ENCODE measurements at places on chromosomes 6 and 20. TPM values are rescaled to one million over a fixed set of nuclear protein-coding genes. Genes with fewer than 3 reads are reported as not detected.
A peak's percentile ranks its signal among the peaks of the same experiment; 100 is the strongest.

DNA sequence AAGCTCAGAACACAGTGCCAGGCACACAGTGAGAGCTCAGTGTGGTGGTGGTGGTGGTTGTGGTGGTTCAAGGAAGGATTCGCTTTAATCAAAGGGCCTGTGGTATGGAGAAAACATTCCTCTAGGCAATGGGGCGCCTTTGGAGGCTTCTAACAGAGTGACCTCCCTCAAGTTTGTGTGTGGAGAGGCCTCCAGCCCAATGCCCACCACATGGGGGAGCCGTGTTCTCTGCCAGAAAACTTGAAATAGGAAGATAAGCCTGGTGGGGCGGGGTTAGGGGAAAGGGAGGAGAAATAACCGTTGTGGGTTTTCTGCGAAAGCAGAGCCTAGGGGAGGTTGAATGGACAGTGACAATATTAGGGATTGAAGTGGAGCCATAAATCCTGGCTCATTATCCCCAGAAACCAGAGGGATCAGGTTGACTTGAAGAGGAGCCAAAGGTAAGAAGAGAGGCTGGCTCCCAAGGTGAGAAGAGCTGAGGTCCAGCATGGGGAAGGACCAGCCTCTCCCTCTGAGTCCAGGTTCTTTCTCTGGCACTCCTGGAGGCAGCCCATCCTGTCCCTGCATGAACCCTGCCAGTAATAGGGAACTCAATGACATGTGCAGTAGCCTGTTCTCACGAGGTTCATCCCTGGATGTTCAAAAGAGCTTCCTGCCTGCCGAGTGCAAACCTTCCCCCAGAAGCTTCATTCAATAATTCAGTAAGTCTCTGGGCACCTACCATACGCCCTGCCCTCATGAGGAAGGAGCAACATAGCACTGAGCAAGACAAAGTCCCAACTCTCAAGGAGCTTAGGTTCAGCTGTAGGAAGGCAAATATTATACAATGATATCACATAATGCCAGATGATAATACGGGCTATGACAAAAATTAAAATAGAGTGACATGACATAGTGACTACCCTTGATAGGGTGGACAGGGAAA, 51.4 kb downstream of the TGM2 start:
- no peak for DNase-seq

DNA sequence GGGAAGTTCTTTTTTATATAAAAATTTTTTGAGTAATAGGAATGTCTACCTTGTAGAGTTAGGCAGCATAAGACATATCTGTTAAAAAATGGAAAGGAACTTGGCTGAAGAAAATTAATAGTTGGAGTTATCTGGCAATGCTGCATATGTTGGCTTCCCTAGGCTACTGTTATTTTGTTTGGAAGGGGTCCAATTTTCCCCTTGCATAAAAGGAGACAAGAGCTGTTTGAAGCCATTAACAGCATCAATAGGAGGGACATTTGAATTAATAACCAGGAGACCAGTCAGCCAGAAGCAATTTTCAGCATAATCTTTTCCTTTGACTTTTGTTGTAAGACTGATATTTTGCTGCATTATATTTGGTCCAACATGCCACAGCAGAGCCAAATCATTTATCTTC, 80.9 kb upstream of the TAB2 start:
- no peak for DNase-seq

DNA sequence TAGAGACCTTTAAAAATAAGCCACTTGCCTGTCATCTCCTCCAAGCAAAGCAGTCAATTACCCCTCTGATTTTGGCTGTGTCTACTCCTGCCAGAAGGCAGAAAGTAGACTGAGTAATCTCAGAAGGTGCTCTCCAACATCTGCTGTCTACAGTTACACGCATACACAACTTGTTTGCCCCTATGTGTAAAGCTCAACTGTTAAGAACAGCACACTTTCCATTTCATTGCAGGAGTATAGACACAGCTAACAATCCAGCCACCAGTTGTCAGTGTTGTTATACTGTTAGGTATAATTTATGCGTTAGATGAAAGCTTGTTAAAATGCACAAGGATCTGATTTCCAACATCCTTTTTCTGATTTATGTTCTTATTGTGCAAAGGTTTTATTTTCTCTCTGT, 88.2 kb downstream of the SAMD3 start:
- no peak for DNase-seq

The MYCT1 gene
- polyA plus RNA-seq: 6.2 TPM

DNA sequence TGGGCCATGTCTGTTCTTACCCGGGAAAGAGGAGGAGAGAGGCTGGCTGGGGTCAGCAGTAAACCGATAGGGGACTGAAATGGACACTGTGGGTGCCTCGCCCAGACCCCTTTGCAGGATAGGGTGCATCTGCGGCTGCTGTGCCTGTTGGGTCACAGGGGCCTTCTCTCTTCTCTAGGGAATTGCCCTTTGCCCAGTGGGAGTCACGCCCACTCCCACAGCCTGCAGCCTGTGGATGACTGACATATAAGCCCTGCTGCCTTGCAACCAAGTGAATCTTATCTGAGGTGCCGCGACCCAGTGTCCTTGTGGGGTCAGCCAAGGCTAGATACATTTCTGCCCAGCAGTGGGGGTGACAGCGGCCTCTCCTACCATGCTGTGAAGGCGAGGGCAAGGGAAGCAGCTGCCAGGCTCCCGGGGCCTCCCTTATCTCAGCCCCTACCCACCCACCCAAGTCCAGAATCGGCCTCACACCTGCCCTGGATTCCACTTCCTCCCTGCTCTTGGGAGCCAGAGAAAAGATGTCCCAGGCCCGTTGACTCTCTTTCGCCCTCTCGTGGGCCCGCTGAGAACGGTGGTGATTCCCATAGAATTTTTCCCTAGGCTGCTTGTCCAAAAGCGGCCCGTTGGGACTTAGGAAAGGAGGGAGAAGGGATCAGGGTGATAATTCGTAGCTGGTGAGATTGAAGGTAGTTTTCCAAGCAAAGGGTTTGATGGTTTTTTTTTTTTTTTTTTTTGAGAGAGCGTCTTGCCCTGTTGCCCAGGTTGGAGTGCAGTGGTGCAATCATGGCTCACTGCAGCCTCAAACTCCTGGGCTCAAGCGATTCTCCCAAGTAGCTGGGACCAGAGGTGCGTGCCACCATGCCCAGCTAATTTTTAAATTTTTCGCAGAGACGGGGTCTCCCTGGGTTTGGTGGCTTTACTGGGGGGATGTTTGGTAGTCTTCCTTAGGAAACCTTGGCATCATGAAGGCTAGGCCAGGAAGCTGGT, 76.4 kb upstream of the RNF24 start:
- DNase-seq: peak; percentile 60

The AIF1 gene
- polyA plus RNA-seq: 27.8 TPM

The C6orf141 gene
- 5.2 TPM for polyA plus RNA-seq

The RBM24 gene
- 2.9 TPM for polyA plus RNA-seq

- peak; percentile 50 for DNase-seq
Observed at GRCh38 chr6:24960991-24961475, 25.3 kb upstream of the RIPOR2 start.

- DNase-seq: no peak
Observed at GRCh38 chr6:760982-761955, 68.3 kb upstream of the EXOC2 start.

DNA sequence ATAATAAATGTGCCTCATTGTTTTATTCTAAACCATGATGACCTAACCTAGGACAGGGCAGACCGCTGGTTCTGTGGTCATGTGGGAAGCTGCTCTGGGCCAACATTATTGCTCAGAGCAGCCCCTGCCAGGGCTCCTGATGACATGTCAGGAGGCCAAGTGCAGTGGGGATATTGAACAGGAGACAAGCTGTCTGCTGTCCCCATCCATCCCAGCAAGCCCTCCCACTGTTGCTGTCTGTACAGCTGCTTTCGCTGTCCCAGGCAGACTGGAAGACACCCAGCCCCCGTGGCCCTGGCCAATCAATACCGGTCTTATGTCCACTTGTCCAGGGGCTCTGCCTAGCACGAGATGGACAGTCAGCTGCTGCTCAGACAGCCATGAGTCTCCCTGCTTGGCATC, 43.2 kb upstream of the FNDC1 start:
- no peak for DNase-seq

DNA sequence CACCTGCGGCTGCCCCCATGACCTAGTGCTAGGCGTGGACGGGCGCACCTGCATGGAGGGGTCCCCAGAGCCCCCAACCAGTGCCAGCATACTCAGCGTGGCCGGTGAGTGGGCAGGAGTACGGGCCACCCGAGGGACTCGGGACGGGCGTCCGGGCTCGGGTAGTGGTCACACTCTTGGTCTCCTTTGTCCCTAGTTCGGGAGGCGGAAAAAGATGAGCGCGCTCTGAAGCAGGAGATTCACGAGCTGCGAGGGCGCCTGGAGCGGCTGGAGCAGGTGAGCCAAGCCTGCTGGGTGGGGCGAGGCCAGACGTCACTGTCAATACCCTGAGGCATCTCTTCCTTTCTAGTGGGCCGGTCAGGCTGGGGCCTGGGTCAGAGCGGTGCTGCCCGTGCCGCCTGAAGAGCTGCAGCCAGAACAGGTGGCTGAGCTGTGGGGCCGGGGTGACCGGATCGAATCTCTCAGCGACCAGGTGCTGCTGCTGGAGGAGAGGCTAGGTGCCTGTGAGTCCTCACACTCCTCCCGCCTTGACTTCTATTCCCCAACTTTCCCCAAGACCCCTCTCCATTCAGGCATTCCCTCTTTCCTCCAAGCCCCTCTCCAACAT, 2.9 kb downstream of the EGFL8 start:
- no peak for DNase-seq

DNA sequence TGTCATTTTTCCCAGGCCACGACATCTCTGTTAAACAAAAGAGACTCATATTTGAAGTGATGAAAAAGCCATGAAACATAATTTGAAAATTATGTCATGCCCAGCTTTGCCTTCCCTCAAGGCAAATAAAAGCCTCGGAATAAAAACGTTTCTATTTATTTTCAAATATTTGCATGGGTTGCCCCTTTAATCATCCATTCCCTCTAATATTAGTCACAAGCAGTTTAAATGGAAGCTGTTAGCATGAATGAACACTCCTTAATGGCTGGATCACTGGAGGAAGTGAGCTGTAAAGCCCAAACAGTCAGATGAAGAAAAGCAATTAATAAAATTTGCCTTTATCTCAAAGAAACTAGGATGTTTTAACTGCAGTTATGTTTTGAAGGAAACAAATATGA, 69.3 kb upstream of the STMND1 start:
- DNase-seq: no peak

GRCh38 chr6:155648301-155648700, 192.7 kb upstream of the NOX3 start:
- no peak for DNase-seq

GRCh38 chr6:12270551-12271230, 19.5 kb upstream of the EDN1 start:
- no peak for DNase-seq

The ZSCAN31 gene
- polyA plus RNA-seq: 8.3 TPM

- DNase-seq: no peak
Observed at GRCh38 chr6:34517966-34518365, 38.2 kb downstream of the SPDEF start.

The TRIM15 gene
- not detected for polyA plus RNA-seq

DNA sequence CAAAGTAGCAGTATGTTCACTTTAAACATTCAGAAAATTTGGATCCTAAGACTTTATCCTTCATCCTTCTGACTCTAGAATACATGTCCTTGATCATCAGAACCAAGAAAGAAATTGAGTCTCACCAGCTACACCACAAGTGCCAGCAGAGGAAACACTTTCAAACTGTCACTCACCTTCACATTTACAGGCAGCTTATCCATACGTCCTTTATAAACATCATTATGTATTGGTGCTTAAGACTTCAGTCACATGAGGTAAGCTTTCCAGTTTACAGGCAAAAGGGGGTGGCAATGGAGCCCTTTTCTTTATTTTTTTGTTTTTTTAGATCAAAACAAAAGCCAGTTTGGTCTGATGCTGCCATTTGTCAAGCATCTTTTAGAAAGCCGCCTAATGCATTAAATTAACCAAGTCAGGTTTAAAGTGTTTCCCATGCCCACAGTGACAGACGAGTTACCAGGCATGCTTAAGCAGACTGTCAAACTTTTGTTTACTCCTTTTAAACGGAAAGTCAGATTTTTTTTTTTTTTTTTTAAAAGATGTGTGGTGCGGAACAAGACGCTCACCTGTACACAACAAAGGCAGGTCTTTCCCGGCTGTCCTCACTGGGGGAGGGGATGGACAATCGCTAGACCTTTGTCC, 952 bp upstream of the BRPF3 start:
- DNase-seq: no peak

The MACROD2 gene
- polyA plus RNA-seq: 16.2 TPM

The SIRPG gene
- polyA plus RNA-seq: not detected
